ENCODE measurements at places on chromosomes 12 and 14.

DNA sequence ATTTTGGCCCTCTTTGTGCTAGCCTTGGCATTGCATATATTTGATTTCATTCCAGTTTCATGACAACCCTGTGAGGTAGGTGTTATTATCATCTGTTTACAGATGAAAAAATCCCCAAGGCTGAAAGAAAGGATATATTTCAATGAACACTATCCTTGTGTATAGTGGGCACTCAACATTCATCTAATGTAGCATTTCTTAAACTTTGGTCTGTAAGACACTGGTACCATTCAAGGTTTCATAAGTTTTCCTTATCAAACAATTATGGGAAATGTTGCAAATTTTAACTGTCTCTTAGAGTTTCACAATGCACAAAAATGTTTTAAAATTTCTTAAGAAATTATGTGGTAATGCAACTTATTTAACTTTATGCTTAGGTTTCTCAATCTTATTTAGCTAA, 44.3 kb downstream of the ATP23 start:
- no peak for DNase-seq

GRCh38 chr14:22484632-22485031, 104.4 kb downstream of the DAD1 start:
- no peak for DNase-seq

GRCh38 chr14:39360316-39360715, 71.9 kb downstream of the FBXO33 start:
- no peak for DNase-seq

- no peak for DNase-seq
Measured at GRCh38 chr14:87255058-87255457, 737.9 kb downstream of the GALC start.

- DNase-seq = no peak
Measured at GRCh38 chr14:105076296-105076804, 11.1 kb upstream of the GPR132 start.

All from stimulated activated CD4-positive, alpha-beta T cell treated with anti-CD3 and anti-CD28 coated beads, Interleukin-2, amount 100 ng/mL, for 4 hours (primary cell).